ENCODE measurements at places on chromosomes 2 and 18.

- DNase-seq = no peak
- no peaks in the 10 kb centered on the region for H3K4me1 ChIP-seq
- no peak overlapping the region for H3K27ac ChIP-seq
- no peak overlapping the region for H3K4me3 ChIP-seq
- H3K27me3 ChIP-seq = no peaks in the 10 kb centered on the region
- no peaks in the 10 kb centered on the region for H3K36me3 ChIP-seq
Observed at GRCh38 chr2:53561155-53561554, 206.4 kb upstream of the CHAC2 start.

GRCh38 chr2:164810843-164811242 is 30.8 kb downstream of the COBLL1 start:
- no peaks in the 10 kb centered on the region for H3K36me3 ChIP-seq
- no peak overlapping the region for H3K4me3 ChIP-seq
- H3K27ac ChIP-seq = no peak overlapping the region
- no peaks in the 10 kb centered on the region for H3K4me1 ChIP-seq
- DNase-seq = no peak

DNA sequence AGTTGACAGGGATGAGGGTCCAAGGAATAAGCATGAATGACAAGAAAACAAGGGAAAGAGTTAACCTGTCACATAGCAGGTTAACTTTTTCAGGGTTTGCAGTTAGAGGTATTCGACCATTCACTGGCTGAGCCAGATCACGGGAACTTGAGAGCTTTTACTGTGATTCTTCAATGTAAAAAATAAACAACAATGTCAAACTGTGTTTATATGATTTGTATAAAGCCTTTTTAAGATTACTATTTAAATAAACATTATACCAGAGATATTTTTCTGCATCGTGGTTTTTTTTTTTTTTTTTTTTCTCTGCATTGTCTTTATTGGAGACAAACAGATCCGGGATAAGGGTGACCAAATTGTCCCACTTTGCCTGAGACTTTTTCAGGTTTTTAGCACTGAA is 115.6 kb downstream of the NRP2 start:
- DNase-seq = no peak
- no peak overlapping the region for H3K4me3 ChIP-seq
- no peaks in the 10 kb centered on the region for H3K4me1 ChIP-seq
- H3K36me3 ChIP-seq = no peaks in the 10 kb centered on the region

GRCh38 chr2:82527124-82527523 is 1932.0 kb downstream of the SUCLG1 start:
- no peak overlapping the region for H3K27ac ChIP-seq
- H3K27me3 ChIP-seq = no peaks in the 10 kb centered on the region
- no peak overlapping the region for H3K4me3 ChIP-seq
- no peaks in the 10 kb centered on the region for H3K36me3 ChIP-seq

GRCh38 chr2:3604991-3605961 is 10.4 kb downstream of the COLEC11 start:
- DNase-seq = no peak
- H3K36me3 ChIP-seq = no peaks in the 10 kb centered on the region
- no peak overlapping the region for H3K4me3 ChIP-seq
- H3K4me1 ChIP-seq = no peaks in the 10 kb centered on the region
- H3K27me3 ChIP-seq = no peaks in the 10 kb centered on the region

DNA sequence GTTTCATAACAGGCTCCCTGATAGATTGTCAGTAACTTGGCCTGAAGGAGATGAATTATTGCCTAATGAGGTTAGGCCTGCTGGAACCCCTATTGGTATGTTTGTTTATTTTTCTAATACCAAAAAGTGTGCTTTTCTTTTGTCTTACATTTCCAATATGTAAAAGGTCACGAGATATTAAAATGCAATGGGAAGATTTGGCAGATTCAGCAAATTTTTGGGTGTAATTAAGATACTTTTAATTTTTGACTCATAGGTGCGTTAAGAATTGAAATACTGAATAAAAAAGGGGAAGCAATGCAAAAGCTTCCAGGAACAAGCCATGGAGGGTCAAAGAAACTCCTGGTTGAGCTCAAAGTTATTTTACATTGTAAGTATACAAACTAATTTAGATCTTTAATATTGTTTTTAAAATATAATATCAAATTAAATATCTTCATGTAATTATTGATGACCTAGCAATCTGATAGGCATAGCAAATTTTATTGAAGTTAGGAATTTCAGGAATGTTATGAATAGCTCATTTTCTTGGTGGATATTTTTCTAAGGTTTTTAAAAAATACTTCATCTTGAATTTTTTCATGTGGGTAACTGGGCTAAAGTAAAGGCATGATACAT is 52.1 kb downstream of the SMCHD1 start:
- no peaks in the 10 kb centered on the region for H3K4me1 ChIP-seq
- no peak overlapping the region for H3K4me3 ChIP-seq
- no peaks in the 10 kb centered on the region for H3K27me3 ChIP-seq
- no peak for DNase-seq

DNA sequence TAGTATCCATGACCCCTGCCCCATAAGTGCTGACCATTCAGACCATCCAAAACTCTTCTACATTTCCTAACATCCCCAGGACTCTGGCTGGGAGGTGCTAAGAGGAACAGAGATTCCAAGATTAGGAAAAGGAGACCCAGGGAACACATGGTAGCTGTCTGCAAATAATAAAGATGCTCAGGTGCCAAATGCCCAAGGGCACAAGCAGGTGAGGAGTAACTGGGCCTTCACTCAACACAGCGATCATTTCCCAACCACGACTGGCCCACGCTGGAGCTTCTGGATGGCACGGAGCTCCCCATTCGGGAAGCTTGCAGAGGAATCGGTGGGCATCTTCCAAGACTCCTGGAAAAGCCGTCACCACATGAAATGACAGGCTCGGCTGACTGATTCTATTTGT is 255.9 kb upstream of the SMIM21 start:
- H3K27ac ChIP-seq = no peak overlapping the region
- H3K36me3 ChIP-seq = no peaks in the 10 kb centered on the region
- H3K4me3 ChIP-seq = no peak overlapping the region
- no peaks in the 10 kb centered on the region for H3K4me1 ChIP-seq

- no peaks in the 10 kb centered on the region for H3K27me3 ChIP-seq
- DNase-seq = no peak
- no peak overlapping the region for H3K27ac ChIP-seq
- H3K4me1 ChIP-seq = no peaks in the 10 kb centered on the region
Observed at GRCh38 chr2:234025466-234025865, 25.0 kb upstream of the SPP2 start.

- H3K27ac ChIP-seq = no peak overlapping the region
- H3K27me3 ChIP-seq = peaks cover 3% of the 10 kb centered on the region
- no peaks in the 10 kb centered on the region for H3K4me1 ChIP-seq
- H3K36me3 ChIP-seq = no peaks in the 10 kb centered on the region
Observed at GRCh38 chr2:127012215-127012614, 94.7 kb downstream of the BIN1 start.

DNA sequence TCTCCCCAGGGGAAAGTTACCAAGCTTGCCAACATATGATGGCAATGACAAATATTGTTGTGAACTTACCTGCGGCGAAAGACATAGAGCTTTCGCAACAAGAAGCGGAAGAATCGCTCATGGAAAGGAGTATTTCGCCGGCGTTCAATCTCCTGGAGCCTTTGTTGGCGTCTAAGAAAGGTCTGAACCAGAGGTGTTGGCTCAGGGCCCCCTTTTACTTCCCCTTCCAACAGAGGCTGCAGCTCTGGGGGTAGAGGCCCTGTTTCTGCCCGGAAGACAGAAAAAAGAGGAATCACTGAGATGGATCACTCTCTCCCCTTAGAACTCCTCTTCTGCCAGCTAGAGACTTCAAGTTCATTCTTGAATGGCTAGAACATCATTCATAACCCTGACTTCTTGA is 10.8 kb downstream of the GGCX start:
- H3K4me3 ChIP-seq = no peak overlapping the region
- no peaks in the 10 kb centered on the region for H3K4me1 ChIP-seq
- H3K36me3 ChIP-seq = no peaks in the 10 kb centered on the region
- H3K27me3 ChIP-seq = no peaks in the 10 kb centered on the region
- DNase-seq = no peak
- H3K27ac ChIP-seq = peak overlapping the region; percentile 59

GRCh38 chr2:63073994-63074393 is 23.4 kb downstream of the OTX1 start:
- H3K27me3 ChIP-seq = no peaks in the 10 kb centered on the region
- no peak overlapping the region for H3K4me3 ChIP-seq
- DNase-seq = no peak

- no peak overlapping the region for H3K27ac ChIP-seq
- no peaks in the 10 kb centered on the region for H3K27me3 ChIP-seq
- peaks cover 3% of the 10 kb centered on the region for H3K4me1 ChIP-seq
- DNase-seq = no peak
- H3K4me3 ChIP-seq = no peak overlapping the region
Observed at GRCh38 chr18:13613591-13614501, 112.5 kb downstream of the FAM210A start.

DNA sequence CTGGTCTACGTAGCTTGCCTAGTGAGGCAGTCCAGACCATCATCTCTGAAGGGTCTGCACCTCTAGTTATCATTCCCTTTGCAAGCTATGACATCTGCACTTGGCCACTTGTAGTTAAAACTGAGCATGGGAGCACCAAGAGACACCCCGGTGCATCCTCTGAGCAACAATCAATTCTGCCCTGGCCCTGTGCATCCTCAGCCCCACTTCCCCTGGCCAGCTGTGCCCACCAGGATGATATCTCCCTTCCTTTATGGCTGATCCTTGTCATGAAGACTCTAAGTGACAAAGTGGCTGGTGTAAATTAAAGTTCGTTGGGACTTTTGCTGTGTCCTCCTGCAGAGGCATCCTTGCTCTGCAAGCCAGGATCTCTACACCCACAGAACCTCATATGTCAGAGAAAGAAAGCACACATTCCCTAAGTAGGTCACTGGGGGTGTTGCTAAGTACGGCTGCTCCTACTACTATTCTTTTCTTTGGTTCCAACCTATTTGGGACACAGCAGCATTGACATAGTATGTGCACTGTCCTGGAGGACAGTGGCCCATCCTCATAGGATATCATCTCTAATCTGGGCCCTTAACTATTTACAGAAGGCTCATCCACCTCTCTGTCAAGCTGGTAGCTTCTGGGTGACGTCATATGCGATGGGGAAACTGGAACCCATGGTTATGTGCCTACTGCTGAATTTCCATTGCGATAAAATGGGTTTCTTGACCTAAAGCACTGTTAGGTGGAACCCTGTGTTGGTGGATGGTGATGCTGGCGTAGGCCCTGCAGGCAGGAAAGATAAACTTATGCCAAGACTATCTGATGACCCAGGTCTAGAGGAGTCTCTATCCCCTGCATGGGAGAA is 384.3 kb upstream of the ID2 start:
- H3K4me3 ChIP-seq = no peak overlapping the region
- H3K27me3 ChIP-seq = no peaks in the 10 kb centered on the region
- H3K4me1 ChIP-seq = no peaks in the 10 kb centered on the region
- no peak for DNase-seq
- no peak overlapping the region for H3K27ac ChIP-seq
- no peaks in the 10 kb centered on the region for H3K36me3 ChIP-seq

DNA sequence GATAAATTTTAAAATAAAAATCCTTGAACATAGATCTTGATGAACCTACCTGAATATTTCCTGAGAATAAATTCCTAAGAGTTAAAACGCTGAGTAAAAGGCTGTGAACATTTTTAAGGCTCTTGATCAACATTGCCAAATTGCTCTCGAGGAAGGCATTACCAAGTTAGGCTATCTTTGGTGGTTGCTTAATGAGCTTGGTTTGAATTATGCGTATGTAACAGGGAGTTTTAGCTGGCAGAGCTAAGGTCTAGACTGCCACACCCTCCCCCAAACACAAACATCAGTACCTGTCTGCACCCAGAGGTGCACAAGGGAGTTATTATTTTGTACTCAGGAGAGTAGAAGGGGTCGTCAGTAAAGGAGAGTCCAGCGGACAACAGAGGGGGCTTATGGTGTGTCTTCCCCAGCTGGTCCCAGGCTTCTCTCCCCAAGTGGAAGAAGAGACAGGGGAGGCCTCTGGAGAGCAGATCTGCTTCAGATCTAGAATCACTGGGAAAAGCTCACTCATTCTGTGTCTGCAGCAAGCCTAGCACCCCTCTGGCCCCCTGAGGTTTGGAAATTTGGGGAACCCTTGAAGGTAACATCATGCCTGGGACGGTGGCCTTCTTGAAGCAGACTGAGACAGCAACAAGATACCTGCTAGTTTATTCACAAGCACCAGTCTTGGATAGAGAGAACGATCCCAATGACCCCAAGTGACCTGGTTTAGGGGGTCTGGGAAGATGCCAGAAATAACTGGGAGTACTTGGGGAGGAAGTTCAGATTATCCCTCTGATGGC is 197.2 kb upstream of the ID2 start:
- DNase-seq = no peak
- H3K4me3 ChIP-seq = no peak overlapping the region
- H3K4me1 ChIP-seq = no peaks in the 10 kb centered on the region
- no peak overlapping the region for H3K27ac ChIP-seq
- H3K36me3 ChIP-seq = no peaks in the 10 kb centered on the region

- peak; percentile 14 for DNase-seq
- no peaks in the 10 kb centered on the region for H3K27me3 ChIP-seq
- no peaks in the 10 kb centered on the region for H3K4me1 ChIP-seq
- no peak overlapping the region for H3K4me3 ChIP-seq
- no peaks in the 10 kb centered on the region for H3K36me3 ChIP-seq
- no peak overlapping the region for H3K27ac ChIP-seq
Observed at GRCh38 chr2:241940329-241940728, 70.8 kb downstream of the RTP5 start.

DNA sequence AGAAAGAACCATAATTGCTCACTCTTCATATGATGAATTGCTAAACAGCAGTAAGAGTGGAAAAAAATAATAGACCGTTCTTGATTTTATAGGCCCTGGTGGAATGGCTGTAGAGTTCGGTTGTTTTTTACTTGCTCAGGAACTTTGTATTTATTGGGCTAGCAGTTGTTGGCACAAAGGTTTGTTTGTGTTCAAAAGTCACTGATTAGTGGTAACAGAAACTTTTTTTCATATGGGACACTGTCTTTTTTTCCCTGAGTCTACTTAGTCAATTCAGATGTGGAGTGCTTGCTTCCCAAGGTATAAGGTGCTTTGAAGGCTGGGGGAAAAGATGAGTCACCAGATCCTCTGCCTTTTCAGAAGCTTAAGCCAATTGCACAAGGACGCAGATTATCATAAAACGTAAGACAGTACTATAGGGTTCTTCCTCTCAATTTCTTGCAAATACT is 25.8 kb downstream of the PHLPP1 start:
- H3K4me1 ChIP-seq = no peaks in the 10 kb centered on the region
- H3K27ac ChIP-seq = no peak overlapping the region
- H3K36me3 ChIP-seq = no peaks in the 10 kb centered on the region
- no peaks in the 10 kb centered on the region for H3K27me3 ChIP-seq
- DNase-seq = no peak

DNA sequence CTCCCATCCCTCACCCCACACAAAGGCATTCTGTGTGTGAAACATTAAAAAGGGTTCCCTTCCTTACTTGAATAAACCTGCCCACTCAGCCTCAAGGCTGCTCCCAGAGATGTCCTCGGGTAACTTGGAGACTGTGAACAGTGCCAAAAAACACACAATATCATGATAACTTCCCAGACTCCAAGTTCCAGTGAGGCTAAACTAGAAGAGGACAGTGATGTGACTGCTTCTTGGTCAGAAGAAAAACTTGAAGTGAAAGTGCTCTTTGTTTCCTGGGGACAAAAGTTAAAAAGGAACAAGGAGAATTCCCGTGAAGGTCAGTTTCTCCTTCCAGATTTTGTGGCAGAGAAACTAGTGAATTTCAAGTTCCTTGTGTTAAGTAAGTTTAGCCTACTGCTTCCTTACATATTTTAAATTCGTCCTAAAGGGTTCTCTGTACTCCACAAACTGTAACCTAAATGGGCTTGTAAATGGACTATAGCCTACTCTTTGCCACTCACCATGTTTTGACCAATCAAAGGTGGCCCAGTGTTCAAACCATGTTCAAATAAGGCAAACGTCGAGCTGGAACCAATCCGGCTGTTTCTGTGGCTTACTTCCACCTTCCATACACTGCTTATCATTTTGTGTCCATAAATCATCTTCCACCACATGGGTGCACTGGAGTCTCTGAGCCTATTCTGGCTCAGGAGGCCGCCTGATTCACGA is 20.4 kb downstream of the TPRKB start:
- no peaks in the 10 kb centered on the region for H3K27me3 ChIP-seq
- H3K27ac ChIP-seq = peak overlapping the region; percentile 28
- no peaks in the 10 kb centered on the region for H3K36me3 ChIP-seq

Measured in breast epithelium (tissue), 4 donors.